ENCODE measurements at places on chromosomes 6 and 20.

DNA sequence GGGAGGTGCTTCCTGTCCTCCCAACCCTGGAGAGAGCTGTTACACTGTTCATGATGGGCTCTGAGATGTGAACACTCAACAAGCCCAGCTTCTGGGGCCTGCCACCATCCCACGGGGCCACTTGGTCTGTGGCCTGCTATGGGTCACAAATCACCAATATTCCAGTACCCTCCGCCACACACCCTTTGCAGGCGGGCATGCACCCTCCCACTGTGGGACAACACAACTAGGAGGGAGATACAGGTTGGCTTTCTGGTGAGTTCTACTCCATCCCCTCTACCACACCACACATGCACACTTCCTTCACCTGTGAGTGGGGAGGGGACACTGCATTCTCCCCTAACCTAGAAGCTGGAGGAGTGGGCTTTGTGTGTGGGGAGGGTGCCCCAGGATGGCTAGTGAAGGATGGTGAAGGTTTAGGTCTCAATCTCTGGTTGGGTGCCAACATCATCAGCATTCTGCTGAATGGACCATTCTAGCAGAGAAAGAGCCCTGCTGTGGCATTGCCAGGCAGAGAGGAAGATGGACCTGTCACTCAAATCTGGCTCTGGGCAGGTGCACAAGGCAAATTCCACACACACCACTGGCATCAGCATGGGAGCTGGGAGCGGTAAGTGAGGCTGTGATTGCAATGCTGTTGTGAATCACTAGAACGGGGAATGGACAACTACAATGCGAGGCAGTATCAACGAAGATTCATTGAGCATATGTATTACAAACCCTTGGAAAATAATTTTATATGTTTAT is 175.1 kb downstream of the THBS2 start:
- no peak for DNase-seq

- no peak for DNase-seq
Observed at GRCh38 chr6:29617782-29618554, 15.0 kb downstream of the GABBR1 start.

DNA sequence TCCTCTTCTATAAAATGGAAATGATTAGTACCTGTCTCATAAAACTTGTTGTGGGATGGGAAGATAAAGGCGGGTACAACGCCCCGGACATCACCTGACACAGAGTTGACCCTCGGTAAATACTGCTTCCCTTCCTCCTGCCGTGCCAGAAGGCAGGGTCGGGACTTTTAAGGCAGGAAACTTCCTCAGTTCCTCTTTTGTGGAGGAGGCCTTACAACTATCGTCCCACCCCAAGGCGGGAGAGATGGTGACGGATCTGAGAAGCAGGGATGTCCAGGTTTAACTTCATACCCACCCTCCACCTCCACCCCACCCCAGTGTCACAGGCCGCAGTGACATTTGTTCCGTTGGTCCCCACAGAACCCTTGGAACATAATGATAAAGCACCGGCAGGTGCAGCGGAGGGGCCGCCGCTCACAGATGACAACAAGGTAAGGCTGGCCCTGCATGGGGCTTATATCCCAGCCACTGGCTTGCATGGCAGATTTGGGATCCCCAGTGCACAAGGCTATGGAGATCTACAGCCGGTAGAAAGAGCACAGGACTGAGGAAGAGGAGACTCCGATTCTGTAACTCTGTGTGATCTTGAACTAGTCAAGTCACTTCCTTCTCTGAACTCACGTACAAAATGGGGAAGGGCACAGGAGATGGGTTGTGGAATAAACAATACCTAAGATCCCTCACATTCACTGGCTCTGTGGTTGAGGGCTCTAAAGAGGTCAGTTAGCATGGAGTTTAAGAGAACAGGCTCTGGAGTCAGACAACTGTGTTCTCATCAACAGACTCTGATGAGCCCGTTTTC is 764 bp downstream of the DNTTIP1 start:
- DNase-seq: no peak

DNA sequence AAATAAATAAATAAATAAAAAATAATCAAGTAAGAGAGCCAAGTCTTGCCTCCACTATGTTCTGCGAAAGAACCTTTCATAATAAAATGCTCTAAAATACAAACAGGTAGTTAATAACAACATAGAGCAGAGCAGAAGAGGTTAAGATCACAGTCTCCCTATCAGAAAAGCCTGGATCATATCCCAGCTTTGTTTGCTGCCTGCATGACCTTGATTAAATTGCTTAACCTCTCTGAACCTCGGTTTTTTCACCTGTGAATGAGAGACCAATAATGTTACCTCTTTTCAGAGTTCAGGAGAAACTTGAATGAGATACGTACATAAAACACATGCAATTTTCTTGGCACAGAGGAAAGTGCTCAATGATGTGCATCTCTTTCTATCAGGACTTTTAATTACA is 44.4 kb downstream of the ARHGAP18 start:
- no peak for DNase-seq

GRCh38 chr6:39239527-39240154 is 10.4 kb upstream of the KCNK5 start:
- DNase-seq: no peak

DNA sequence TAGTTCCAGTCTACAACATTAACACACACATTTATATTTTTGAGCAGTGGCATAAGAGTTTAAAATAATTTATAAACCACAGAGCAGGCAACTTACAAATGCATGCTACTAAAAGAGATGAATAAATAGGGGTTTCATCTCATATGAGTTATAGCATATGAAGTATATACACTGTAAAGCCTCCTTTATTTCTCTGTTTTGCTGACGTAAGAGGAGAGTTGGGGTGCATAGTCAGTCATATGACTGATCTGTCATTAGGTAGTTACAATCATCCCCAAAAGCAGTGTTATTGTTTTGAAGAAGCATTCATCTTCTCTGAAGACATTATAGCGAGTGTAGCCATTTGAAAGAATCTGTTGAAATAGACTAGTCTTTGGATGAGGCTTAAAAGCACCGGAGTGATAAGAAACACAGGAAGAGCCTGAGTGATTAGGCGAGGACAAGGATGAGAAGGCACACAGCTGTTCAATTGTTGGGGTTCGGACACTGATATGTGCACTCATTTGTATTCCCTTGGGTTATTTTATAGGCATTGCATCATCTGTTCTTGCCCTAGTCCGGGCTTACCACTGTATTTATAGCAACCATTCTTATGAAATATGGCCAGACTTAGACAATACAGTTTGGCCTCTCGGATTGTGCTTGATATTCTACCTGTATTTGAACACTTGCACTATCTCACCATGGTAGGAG is 325.7 kb downstream of the SAMD5 start:
- DNase-seq: no peak

GRCh38 chr6:98847779-98848538 is 13.6 kb downstream of the POU3F2 start:
- no peak for DNase-seq

DNA sequence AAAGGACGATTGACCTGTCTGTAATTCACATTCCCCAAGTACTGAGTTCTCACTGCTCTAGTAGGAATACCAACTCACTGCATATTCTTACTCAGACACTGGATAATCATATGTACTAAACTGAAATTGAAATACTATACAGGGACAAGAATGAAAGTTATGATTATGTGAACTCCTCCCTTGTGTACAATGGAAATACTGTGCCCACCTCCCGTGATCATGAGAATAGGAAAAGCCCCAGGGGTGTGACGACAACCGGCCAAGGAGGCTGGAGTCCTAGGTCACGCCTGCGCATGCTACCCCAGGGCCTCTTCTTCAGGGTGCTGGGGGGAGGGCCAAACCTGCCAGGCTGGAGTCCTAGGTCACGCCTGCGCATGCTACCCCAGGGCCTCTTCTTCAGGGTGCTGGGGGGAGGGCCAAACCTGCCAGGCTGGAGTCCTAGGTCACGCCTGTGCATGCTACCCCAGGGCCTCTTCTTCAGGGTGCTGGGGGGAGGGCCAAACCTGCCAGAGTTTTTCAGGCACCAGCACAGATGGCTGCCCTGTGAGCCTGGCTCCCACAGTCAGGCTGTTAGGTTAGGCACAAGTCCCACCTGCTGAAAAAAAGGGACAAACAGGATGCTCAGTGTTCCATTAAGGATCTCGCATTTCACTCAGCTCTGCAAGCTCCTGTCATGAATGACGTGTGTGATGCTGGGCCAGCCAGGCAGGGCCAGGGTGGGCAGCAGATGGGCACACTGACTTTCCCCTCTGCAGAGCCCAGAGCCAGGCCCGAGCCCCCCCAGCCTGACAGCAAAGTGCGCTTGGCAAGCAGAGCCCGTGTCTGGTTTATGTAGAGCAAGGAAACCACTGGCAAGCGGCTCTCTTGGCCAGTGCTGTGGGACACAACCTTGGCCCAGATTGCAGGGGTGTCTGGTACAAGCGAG is 107.7 kb downstream of the FOXF2 start:
- no peak for DNase-seq

DNA sequence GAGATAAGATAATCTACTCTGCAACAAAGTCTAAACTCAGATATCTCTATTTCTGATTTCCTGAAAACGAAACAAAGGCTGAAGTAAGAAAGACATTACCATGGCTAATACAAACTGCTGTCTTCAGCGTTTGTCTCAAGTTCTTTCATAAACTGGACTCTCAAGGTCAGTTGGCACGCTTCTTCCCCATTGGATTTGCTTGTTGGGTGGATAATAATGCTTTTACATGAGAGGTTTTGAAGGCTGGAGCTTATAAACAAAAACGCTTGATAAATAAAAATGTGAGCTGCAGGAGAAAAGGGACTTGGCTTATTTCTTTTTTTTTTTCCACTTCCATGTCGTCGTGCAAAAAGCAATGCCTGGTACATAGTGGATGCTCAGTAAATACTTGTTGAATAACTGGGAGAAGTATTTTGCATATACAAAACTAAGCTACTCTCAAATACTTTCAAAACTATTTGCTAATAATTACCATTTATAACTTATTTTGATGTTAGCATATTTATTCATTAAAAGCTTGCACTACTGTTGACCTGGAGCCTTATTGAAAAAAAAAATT is 65.7 kb upstream of the EEF1A1 start:
- no peak for DNase-seq

DNA sequence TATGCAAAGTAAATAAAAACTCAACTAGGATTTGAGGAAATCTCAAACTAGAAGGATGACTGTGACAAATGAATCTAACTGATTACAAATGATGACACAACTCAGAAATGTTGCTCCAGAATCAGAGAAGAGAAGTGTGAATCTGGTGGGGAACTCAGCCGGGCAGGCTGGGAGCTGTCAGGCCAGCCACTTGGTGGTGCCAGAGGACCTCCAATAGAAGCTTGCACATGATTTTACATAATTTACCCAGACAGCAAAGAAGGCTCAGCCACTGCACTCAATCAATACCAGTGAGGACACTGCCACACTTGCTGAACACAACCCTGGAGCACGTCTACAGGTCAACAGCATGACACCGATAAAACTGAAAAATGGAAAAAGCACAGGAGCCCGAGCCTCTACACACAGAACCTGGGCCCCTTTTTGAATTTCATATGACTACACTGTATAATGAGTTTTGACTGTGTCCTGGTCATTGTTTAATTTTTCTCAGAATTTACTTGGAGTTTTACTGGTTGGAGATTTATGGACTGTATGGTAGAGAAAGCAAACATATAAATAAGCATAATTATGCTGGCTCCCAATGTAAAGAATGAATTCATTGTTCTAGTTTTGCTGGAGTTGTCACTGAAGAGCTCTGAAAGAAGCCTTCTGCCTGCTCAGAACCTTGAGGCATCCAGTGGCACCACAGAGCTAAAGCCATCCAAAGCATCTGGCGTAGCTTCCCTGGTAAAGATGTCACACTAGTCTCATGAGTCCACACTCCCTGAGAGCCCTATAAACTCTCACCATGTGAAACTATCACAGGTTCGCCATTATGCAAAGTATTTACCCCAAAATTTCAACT is 296.5 kb downstream of the THBS2 start:
- DNase-seq: no peak

GRCh38 chr6:137133122-137133521 is 40.3 kb downstream of the IL22RA2 start:
- no peak for DNase-seq

- DNase-seq: no peak
Observed at GRCh38 chr6:130632277-130632676, 194.9 kb upstream of the SMLR1 start.

- no peak for DNase-seq
Observed at GRCh38 chr6:60991427-60992028, 1294.5 kb downstream of the KHDRBS2 start.

- no peak for DNase-seq
Observed at GRCh38 chr6:90907931-90908655, 321.2 kb upstream of the MAP3K7 start.

DNA sequence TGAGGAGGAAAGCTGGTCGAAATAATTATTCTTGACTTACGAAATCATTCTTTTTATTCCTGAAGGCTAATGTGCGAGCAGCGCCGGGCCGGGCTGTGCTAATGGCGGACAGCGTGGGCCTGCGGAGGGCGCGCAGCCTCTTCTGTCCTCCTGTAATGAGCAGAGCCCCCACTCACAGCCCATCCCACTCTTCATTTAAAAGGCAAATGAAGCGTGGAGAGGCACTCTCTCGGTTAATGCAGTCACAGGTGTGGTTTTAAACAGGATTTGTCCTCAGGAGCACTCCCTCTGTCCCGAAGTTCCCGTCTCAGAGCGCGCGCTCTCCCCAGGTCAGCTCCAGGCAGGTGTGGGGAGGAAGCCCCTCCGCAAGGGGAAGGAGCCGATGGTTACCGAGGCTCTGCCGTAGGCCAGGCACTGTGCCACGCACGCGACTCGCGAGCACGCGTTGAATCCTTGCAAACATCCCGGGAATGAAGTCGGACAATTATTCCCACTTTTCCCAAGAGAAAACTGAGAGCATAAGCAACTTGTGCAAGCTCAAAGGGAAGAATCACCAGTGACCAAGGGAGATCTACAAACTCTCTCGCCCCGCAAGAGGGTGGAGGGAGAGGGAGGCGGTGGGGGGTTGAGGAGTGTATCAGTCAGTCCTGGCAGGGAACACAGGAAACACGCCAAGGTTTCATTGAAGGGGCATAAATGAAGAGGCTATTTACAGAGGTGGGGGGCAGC is 35.5 kb upstream of the ZFAND3 start:
- no peak for DNase-seq

DNA sequence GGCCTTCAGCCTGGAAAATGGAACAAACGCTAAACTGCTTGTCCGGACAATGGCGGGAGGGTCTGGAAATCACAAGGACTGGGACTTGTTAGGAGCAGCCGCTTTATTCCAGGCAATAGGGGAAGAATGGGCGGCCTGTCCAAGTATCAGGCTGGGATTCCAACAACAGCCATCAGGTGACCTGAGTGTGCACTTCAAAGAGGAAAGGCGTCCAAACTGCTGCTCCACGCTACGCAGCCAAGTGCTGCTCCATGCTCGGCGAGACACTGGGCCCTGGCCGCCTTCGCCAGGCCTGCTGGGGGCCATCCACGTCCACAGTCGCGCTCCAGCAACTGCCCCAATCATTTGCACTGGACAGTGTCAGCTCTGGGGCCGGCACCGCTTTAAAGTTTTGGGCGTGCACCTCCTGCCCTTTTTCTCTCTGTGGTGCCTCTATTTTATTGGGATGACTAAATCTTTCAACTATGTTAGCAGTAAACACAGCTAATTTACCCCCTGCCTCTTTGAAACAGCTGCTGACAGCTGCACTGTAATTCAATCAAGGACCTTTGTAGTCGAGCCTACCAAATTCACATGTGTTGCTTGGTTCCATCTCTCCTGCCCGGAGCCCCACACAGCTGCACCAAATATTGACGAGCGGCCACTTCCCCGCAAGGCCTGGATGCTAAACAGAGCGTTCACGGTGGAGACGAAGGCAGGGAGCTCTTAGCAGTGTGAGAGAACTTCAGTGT is 98.3 kb downstream of the BMP7 start:
- DNase-seq: no peak

GRCh38 chr6:128806261-128806660 is 76.7 kb upstream of the LAMA2 start:
- DNase-seq: no peak

- DNase-seq: no peak
Observed at GRCh38 chr20:13102694-13103093, 93.9 kb downstream of the SPTLC3 start.

Data from cortex of kidney (tissue), 1 donor.